ENCODE measurements at places on chromosomes 2 and 18.

DNA sequence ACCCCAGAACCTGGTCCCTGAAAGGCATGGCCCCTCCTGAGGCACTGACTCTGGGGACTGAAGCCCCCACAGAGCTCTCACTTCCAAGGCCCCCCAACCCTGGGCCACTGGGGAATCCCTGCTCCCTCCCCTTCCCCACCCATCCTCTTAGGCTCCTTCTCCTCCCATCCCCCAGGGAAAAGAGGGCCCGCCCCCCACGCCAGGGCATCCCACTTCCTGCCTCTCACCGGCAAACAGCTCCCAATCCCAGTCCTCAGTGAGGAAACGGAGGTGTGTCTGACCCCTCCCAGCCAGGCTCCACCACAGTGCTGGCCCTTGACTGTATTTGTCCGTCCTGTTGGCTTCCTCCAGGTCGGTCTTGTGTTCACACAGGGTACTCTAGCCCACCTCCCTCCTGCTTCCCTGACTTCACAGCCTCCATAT, 35.0 kb upstream of the PTMA start:
- no peak for DNase-seq

DNA sequence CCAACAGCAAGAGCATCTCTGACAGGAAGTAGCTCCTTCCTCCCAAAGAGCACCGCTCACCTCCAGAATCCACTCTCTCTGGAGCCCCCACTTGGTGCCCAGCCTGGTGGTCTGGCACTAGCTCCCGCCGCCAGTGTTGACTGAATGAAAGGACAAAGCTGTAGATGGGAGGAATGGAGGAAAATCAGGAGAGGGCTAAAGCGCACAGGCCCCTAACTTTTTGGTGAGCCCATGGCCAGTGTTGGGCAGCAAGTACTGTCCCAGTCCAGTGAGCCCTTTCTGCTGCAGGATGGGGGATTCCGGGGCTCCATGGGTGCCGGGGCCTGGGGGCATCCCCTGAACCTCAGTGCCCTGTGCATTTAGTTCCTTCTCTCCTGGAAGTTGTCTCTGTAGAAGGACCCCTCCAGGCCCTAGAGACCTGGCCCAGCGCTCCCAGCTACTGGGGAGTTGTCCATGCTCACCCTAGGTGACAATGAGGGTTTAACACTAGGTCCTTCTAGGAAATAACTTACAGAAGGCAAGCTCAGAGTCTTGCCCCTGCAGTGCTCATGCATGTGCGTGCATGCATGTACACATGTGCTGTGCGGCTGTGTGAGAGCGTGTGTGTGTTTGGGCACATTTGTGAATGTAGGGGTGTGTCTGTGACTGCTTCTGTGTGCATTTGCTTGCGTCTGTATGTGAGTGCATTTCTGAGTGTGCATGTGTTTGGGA, 33.6 kb downstream of the GLI2 start:
- DNase-seq, result no peak

GRCh38 chr2:38835990-38836389, 39.7 kb downstream of the DHX57 start:
- no peak for DNase-seq

DNA sequence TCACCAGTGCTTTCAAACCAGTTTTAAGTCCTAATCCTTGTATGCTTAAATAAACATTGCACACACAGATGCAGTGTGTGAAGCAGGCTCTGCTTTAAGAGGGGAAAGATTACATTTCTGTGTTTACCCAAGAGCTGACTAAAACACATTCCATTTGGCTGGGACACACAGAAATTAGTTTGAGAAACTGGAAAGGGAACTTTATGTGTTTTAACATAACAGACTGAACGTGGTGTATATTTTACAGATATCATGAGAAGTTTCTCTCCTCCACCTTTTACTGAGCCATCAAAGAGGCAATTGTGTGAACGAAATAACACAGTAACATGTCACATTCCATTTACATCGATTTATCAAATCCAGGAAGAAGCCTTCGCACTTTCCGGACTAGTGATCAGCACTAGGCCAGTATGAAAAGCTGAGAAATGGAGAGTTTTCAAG, 121.8 kb downstream of the MAIP1 start:
- DNase-seq, result no peak

DNA sequence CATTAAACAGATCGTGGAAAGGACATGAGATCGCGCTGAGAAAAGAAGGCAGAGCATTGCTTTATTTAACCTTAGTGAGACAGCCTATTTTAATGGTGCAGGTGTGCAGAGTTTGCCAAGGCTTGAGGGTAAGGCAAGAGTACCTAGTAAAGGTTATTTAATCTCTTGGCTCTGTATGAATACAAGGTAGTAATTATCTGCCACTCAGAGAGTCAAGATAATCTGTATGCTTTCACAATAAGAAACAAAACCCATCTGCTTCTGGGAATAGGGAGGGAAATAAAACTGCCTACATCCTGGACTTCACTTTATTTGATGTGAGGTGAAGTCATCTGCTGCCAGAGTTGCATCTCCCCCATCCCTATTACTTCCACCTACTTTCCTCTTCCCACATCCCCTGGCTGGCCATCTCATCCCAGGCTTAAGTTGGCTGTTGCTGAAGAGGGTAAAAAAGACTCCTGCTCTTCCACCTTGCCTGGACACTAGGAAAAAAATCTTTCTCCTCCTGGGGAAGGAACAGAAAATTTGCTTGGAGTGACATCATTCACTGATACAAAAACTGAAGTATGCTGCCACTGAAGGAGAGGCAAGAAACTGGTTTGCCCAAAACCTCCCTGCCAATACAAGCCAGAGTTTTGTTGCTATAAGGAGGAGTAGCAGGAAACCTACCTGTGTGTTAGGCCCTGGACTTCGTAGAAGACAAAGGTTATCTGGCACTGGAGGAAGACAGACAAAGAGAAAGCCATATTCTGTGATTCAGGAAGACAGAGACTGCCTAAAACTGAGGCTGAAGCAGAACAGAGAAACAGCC, 35.8 kb upstream of the ARHGAP25 start:
- DNase-seq, result no peak

- DNase-seq, result no peak
These were observed 12.3 kb upstream of the PTMA start for GRCh38 chr2:231696004-231696367.

DNA sequence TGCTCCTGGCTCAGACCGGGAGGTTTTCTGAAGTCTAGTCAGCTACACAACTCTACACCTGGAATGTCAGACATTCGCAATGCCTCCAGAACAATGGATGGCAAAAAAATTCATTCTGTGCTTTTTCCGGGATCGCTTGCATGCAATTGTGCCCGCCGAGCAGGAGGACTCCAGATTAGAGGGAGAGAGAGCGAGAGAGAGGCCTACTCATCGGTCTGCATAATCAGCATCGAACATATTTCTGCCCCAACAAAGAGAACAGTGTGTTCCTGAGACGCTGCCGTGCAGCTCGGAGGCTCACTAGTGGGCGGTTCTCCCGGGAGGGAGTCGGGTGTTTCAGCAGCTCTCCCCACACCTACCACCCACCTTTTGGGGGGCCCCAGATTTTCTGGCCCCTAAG, 117.1 kb downstream of the KLHL29 start:
- no peak for DNase-seq

DNA sequence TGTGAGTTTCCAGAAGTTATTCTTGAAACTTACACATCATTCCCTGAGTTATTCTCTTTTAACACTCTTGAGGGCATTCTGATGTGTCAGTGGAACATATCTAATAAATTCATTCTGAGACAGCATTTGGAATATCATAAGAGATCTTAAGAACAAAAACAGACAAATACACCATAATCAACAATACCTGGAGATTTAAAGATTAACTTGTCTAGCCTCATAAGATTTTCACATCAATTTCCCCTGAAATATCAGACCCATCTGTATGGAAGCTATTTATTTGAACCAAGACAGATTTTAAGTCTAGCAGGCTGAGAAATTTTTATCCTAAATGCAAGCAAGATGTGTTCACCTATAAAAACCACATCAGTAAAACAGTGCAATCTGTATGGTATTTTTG, 181.6 kb downstream of the NYAP2 start:
- no peak for DNase-seq

DNA sequence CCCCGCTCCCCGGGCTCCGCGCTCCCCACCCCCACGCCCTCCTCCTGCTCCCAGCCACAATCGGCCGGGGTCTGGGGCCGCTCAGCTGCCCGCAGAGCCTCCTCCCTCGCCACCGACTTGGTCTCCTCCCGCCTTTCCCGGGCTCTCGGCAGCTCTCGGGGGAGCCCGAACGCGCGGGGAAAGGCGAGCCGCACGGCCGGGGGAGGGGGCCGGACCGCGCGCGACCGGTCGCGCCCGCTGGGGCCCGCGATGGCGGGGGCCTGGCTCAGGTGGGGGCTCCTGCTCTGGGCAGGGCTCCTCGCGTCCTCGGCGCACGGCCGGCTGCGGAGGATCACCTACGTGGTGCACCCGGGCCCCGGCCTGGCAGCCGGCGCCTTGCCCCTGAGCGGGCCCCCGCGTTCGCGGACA, 327 bp downstream of the LTBP1 start:
- DNase-seq, result no peak

Data from stimulated activated CD4-positive, alpha-beta T cell treated with anti-CD3 and anti-CD28 coated beads, TNF-alpha, amount 100 ng/mL, for 1 hour (primary cell).